Vagina (tissue), 2 donors: ENCODE measurements at places on chromosomes 7 and 10. TPM values are rescaled to one million over a fixed set of nuclear protein-coding genes. Genes with fewer than 3 reads are reported as not detected.

NXPH1 gene
- total RNA-seq: 0.25 TPM

TDRD1 gene
- total RNA-seq: not detected

PRPS1L1 gene
- not detected for total RNA-seq

MYPN gene
- not detected for total RNA-seq

AKR1B15 gene
- 11.5 TPM for total RNA-seq

SLC18A3 gene
- total RNA-seq: 0.49 TPM

CTAGE4 gene
- 6.6 TPM for total RNA-seq

RBP4 gene
- 36.8 TPM for total RNA-seq
